Stimulated activated CD4-positive, alpha-beta T cell treated with anti-CD3 and anti-CD28 coated beads, Interleukin-15, amount 100 ng/mL, for 1 hour (primary cell): ENCODE measurements at places on chromosomes 5 and 9.

GRCh38 chr5:140131967-140132409, 6.3 kb downstream of the IGIP start:
- DNase-seq = no peak

GRCh38 chr5:41841325-41841724, 28.9 kb downstream of the OXCT1 start:
- DNase-seq = no peak

DNA sequence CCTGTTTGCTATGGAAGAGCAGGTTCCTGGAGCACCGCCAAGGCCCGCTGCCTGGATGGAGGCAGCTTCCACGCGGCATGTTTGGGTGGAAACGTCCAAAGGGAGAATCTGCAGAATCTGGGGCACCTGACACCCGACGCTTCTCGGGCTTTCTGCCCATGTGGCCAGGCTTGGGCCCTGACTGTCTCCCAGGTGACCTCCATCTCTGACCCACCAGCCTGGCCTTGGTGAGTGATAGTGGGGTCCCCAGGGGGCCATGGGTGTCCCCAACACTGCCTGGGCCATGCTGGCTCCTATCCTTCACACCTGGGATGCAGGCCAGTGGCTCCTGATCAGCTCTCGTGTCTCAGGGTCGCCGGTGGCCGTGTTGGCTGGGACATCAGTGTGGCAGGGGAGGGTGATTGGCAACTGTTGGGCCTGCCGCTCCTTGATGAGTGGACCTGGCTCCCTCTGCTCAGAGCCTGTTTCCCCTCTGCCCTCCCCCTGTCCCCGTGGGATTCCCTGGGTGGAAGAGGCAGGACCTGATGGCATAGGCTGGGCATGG, 34.0 kb downstream of the GLT6D1 start:
- DNase-seq = no peak

GRCh38 chr9:136672431-136673087, 9.8 kb downstream of the EGFL7 start:
- no peak for DNase-seq

DNA sequence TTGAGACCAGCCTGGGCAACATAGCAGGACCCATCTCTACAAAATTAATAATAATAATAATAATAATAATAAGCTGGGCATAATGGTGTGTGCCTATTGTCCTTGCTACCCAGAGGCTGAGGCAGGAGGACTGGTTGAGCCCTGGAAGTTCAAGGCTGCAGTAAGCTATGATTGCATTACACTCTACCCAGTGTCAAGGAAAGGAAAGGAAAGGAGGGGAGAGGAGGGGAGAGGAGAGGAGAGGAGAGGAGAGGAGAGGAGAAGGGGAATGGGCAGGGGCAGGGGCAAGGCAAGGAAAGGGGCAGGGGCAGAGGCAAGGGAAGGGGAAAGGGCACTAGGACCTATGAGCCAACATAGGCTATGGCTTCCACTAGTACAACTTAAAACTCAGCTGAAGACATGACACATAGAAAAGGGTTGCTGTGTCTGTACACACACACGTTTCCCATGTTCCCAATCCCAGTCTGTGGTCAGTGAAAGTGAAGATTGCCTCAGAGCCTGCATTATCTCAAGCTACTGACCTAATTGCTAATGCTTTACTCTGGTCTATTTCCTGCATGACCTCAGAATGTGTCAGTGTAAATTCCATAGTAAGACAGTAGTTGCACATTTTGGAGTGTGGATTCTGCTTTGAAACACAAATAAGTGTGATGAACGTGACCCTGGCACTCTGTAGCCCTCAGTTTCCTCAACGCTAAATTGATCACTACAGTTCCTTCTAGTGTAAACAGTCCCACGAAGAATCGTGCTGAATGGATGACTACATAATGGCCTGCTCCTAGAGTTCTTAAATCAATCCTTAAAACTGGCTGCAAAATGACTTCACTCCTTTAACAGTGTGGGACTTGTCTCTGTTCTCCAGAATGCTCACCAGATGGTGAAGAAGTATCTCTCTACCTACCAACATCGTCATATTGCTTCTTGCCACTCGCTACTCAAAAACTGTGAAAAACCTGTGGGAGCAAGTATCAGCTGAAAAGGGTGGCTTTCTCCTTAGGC, 497.0 kb downstream of the RAB3C start:
- no peak for DNase-seq

- DNase-seq = no peak
Observed at GRCh38 chr5:119083679-119084078, 12.8 kb downstream of the DMXL1 start.

DNA sequence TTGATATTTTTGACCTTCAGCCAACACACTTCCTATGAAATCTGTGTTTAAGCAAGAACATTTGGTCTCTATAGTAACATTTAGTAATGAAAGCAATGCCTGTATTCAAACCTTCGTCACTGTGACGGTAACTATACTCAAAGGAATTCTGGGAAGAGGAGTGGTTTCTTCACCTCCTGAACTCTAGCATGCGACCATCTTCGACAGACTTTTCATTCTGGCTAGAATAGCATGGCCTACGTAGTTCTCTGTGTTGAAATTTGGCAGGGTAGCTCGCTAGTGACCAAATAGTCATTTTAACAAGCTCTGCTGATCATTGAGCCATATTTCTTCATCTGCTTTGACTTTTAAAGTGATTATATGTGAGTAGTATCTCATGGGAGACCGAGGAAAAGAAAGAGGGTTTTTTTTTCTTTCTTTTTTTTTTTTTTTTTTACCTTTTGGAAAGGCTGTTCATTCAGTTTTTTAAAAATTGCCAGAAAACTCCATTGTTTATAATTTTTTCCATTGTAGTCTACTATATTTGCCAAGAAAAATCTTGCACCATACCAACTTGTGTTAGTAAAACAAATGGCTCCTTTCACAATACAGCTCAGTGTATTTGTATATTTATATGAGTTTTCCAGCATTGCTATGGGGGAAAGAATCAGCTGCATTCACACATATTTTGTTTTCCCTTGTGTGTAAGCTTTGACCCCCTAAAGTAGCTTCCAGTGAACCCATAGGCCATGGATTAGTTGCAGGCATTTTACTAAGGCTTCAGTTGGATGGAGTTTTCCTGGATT, 166.8 kb downstream of the NNT start:
- DNase-seq = no peak

DNA sequence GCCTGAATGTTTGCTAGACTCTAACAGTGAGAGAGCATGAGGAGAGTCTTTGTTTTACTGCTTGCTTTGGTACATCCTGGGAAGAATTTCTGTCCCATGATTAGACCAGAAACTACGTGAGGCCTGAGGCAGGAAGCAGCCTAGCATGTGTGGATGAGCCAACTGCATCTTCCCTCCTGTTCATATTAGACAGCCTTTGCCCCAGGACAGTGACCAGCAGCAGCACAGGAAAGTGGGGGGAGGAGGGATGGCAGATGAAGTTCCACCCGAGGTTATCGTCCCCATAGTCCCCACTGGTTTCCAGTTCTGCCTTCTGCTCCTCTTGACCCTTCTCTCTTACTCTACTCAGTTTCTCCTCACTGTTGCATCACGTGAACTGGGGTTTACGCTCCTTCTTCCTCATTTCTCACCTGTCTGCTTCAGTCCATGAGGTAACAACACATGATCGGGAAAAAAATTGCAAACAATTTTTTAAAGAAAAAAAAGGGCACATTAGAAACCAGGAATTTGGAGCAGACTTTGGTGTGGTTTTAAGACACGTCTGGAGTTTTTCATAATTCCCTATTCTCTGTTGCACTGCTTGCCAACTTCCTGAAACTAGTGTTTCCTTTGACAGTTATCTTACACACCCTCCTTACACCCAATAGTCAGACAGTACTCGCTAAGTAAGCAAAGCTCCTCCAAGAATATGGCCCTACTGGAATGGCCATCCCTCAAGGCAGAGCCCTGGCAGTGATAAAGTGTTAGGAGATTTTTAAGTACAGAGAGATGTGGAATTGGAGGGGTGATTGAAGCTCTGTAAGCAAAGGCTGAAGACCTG, 84.1 kb downstream of the SNX18 start:
- no peak for DNase-seq

DNA sequence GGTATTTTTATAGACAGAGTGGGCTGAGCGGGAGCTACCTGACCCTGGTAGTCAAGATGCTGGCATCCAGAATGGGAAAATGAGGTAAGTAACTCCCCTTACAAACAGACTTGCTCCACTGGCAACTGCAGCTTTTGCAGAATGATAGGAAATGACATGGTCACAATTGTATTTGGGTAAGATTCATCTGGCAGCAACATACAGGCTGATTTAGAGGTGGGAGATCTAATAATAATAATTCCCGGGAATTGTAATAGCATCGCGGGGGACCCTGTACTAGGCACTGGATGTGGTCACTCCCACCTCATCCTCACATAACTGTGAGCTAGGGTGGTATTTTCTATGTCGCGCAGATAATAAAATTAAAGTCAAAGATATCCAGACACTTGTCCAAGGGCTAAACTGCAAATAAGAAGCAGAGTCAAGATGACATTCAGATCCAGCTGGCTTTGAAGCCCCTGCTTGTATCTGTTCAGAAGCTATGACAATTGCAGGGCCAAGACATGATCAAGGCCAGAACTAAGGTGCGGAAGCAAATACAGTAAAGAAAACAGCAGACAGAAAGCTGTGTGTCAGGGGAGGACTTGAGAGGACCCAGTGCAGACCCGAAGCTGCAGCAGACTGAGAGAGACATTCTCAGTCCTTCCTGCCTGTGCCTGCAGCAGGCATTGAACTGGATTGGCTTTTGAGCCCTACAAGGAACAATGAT, 507.2 kb downstream of the BNC2 start:
- DNase-seq = no peak

DNA sequence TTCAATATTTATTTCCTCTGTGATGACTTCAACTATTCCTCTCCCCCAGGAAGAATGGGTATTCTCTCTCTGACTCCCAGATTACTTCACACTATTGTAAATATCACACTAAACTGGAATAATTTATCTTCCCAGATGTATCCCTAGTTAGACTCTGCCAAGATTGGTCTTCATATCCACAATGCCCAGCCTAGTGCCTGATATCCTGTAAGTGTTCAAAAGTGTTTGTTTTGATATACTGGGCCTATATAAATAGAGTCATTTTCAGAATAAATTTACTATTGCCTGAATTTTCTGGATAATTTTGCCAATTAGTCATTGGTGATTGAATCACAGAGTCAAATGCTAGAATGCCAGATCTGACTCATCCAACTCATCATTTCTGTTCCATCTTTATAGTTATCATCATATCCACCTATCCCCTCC, 143.7 kb upstream of the TNC start:
- no peak for DNase-seq

DNA sequence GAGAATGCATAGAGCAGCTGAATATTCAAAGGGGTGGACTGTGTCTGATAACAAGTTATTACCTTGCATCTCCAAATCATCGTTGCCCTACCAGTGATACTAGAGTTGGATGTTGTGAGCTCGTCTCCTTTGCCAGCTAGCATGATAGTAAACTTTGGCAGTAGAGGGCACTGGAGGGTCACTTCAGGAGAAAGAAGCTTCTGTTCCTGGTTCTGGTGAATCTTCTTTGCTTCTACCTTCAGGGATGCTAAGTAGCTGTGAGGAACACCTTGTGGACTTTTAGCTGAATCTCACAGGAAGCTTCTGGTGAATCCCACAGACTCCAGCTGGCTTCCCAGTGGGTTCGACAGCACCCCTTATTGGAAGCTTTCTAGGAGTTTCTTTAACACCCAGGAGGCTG, 626.6 kb upstream of the SGCD start:
- DNase-seq = no peak
